ENCODE measurements at places on chromosomes 16 and 17. TPM values are rescaled to one million over a fixed set of nuclear protein-coding genes. Genes with fewer than 3 reads are reported as not detected.

The KRTAP4-4 gene
- total RNA-seq: not detected

The RGS9 gene
- total RNA-seq: 1.8 TPM

The KRT40 gene
- total RNA-seq: not detected

The DNAAF8 gene
- not detected for total RNA-seq

The ZDHHC1 gene
- total RNA-seq: 5.3 TPM

The ALOX12B gene
- 3.5 TPM for total RNA-seq

The RNF222 gene
- 1.4 TPM for total RNA-seq

The CA4 gene
- total RNA-seq: not detected

The TRIM25 gene
- 16.2 TPM for total RNA-seq

The C1QL1 gene
- total RNA-seq: 0.71 TPM

The CALB2 gene
- total RNA-seq: not detected

The KRTAP9-2 gene
- not detected for total RNA-seq

The OR3A3 gene
- total RNA-seq: not detected

The PNPO gene
- total RNA-seq: 73.8 TPM

The SERPINF2 gene
- 1.6 TPM for total RNA-seq

The APOBR gene
- not detected for total RNA-seq

The KCTD2 gene
- 11.7 TPM for total RNA-seq

The SPATA32 gene
- not detected for total RNA-seq

The KCNG4 gene
- not detected for total RNA-seq

The CFAP97D1 gene
- not detected for total RNA-seq

The ZSCAN10 gene
- total RNA-seq: not detected

The SMPD3 gene
- not detected for total RNA-seq

The CD300E gene
- total RNA-seq: not detected

The VTN gene
- total RNA-seq: not detected

The WDR59 gene
- total RNA-seq: 21.0 TPM

The REXO5 gene
- 9.8 TPM for total RNA-seq

The KRTAP4-6 gene
- total RNA-seq: not detected

The CCL13 gene
- not detected for total RNA-seq

The RPGRIP1L gene
- 6.0 TPM for total RNA-seq

The SLC16A6 gene
- total RNA-seq: 2.5 TPM

The KRT20 gene
- not detected for total RNA-seq

The ASB16 gene
- total RNA-seq: not detected

The NAE1 gene
- total RNA-seq: 93.3 TPM

The HBA1 gene
- 0.99 TPM for total RNA-seq

The LPO gene
- not detected for total RNA-seq

The TPSAB1 gene
- not detected for total RNA-seq

The MPP3 gene
- total RNA-seq: 4.9 TPM

The BCAR1 gene
- total RNA-seq: 68.1 TPM

The CD300LF gene
- total RNA-seq: not detected

The KCTD19 gene
- not detected for total RNA-seq

The CCL7 gene
- total RNA-seq: not detected

The ARSG gene
- total RNA-seq: 0.92 TPM

Data from airway epithelial cell (primary cell).